ENCODE measurements at places on chromosomes 5 and 9.
A peak's percentile ranks its signal among the peaks of the same experiment; 100 is the strongest.

DNA sequence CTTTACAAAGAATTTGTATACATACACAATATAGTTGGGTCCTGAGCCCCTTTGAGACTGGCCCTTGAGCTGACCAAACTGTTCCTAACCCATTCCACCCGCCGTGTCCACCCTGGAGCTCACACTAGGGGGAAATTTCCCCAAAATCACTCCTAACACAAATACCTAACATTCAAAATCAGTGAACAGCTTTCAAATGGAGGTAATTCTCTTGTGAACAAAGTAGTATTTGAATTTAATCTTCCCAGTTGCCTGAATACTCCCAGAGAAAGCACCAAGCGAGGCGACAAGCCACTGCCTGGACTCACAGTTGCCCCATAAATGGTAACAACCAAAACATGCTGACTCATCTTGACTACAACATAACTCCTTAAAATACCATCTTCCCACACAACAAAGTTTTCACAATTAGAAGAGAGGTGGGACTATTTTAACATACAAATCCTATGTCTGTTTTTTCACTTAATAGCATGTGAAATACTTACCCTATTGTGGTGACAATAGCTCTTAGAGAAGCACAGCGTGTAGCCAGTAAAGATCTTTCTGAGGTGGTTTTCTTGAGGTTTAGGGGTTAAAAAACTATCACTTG, 31.7 kb upstream of the SCAMP1 start:
- DNase-seq: peak; percentile 28

DNA sequence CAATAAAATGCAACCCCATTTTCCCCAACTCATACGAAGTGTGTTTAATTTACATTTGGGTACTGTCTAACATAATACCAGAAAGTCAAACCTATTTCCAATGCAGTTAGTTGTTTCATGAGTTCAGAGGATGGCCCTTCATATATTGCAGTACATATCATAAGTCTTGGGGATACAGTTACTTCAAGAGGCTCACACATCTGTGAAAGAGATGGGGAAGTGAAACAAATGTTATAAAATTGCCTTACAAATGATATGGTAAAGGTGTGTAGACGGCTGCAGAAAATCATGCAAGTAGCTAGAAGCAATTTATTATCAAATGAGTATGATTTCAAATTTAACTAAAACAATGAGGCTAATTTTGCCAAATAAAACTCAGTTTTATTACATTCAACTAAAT, 219.0 kb upstream of the CDH12 start:
- no peak for DNase-seq

GRCh38 chr9:113665756-113666155, 202.2 kb downstream of the RGS3 start:
- no peak for DNase-seq

- DNase-seq: no peak
Observed at GRCh38 chr5:39720136-39720535, 295.4 kb upstream of the DAB2 start.

- DNase-seq: no peak
Observed at GRCh38 chr5:153187503-153187902, 303.0 kb upstream of the GRIA1 start.

- peak; percentile 11 for DNase-seq
Observed at GRCh38 chr5:153400931-153401330, 89.5 kb upstream of the GRIA1 start.

DNA sequence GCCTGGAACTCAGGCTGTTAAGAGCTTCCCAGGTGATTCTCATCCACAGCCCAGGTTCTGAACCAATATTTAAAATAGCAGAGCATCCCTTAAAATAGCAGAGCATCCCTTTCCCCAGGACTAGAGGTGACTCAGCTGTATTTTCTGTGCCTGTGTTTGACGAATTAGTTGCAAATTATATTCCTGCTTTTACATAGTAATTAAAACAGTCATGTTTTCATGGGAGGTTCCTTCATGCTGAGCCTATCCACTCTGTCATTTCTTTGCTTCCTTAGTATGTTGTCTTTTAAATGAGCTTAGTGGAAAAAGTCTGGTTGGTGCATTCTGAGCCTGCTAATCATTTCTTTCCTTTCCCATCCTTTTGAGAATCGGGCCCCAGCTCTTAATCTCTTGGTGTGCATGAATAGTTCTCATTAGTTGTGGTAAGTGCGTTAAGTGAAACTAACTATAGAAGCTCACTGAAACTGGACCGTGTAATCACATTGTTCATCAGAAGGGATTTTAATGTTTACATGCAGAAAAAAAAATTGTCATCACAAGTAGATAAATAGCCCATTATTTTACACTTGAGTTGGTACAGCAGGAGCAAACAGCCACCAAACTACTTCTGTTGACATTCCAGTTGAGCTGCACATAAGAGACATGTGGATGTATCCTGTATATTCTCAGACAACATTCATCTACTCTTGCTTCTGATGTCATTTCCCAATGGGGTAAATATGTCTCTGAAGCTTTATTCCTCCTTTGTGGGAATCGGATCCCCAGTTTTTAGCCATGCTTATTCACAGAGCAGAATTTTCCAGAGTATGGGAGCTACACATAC, 596.9 kb upstream of the WWC1 start:
- no peak for DNase-seq

- DNase-seq: no peak
Observed at GRCh38 chr5:32030222-32030621, 143.9 kb downstream of the GOLPH3 start.

- no peak for DNase-seq
Observed at GRCh38 chr5:73727470-73727869, 101.5 kb downstream of the ARHGEF28 start.

GRCh38 chr5:134649163-134649835, 714 bp downstream of the SEC24A start:
- DNase-seq: no peak

DNA sequence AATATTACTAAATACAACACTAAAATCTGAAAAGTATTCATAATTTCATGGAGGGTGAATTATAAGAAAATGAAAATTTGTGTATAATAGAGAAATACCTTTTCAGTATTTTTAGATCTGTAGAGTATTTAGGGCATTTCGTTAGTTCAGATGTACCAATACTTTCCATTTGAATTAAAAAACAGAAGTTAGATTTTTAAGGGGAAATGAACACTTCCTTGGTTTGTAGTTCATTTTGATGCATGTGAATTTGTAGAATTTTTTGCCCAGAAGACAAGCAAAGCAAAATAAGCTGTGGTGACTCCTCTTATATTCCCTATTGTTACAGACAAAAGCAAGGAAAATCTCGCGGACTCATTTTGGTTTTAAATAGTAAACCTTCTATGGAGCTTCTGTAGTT, 209.0 kb upstream of the RPS23 start:
- no peak for DNase-seq

DNA sequence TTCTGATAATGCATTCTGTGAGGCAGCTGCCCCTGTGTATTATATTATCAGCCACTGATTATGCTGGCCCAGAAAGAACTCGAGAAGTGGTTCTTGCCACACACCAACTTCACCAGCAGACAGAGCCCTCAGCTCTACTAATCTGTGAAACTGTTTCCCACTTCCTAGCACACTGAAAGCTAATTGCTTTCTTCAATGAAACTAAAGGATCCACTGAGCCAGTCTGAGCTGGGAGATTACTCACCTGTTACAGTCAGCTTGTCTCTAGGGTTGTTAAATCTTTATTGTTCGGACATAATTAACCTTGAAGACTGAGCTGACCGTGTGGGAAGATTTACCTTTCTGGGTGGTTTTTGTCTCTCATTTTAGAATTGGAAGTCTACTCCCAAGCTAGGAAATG, 263.2 kb downstream of the KCTD16 start:
- DNase-seq: no peak

DNA sequence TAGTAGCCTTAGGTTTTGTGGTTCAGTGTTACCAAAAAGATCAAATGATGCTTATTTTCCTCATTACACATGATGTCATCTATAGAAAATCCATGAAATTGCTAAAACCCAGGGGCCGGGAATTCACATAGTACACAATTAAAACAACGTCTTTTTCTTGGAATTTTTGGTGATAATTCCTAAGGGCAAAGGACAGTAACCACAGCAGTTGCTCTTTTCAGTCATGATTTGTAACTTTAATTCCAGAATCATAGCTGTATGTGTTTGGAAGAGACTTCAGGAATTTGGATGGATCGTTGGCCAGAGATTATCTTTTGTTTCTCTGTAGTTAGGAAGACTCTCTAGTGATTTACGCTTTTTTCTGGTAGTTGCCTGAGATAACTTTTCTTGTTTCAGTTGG, 748.7 kb downstream of the TLE4 start:
- no peak for DNase-seq

- DNase-seq: no peak
Observed at GRCh38 chr5:134140530-134141201, 26.2 kb downstream of the TCF7 start.

- DNase-seq: no peak
Observed at GRCh38 chr5:180080486-180081280, 9.1 kb upstream of the RNF130 start.

DNA sequence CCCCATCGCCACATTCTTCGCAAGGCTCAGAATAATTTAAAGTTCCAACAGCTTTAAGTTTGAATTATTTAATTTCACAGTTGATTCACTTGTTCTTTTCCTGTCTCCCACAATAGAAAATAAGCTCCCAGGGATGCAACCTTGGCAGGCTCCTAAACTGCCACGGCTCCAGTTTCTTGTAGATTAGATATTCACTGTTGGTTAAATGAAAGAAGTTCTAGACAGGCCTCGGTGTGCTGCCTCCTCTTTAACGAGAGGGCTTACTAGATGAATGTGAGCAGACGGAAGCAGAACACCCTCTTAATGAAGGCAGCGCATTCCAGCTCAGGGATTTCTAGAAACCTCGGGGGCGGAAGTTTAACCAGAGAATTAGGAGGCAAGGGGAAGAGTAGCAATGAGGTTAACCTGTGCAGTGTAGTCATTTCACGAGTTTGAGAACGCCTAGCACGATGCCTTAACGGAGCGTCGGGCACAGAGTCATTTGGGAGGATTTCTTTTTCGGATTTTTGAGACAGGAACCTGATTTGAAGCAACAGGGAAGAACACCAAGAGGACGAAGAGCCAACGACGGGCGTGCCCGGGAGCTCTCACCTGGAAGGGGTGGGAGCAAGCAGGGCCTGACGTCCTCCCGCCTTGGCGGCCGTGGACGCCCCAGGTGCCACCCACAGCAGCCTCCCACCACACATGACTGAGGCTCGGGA, 637 bp upstream of the SMC5 start:
- peak; percentile 12 for DNase-seq

DNA sequence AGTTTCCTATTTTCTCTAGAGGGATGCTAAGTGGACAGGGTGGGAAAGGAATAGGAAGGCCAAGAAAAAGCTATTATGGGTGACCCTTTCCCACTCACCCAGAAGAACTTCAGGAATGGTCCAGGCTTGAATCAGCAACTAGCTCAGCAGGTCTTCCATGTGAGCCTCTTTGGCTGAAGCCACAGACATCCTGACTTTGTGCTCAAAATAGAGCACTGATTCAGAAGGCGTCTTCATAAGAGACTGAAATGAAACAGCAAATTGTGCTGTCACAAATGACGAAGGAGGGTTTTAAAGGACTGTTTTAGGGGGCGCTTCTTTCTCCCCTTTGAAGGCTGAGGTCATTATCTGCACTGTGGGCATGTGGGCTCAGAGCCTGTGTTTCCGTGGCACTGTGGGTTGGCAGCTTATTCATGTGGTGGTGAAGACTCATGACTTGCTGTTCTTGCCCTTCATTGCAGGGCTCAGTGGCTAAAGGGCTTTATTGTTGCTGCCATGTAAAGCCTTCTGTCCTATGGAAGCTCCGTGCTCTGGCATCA, 65.8 kb upstream of the NFIL3 start:
- DNase-seq: peak; percentile 27

GRCh38 chr9:96129747-96130146, 172.2 kb downstream of the HSD17B3 start:
- no peak for DNase-seq

DNA sequence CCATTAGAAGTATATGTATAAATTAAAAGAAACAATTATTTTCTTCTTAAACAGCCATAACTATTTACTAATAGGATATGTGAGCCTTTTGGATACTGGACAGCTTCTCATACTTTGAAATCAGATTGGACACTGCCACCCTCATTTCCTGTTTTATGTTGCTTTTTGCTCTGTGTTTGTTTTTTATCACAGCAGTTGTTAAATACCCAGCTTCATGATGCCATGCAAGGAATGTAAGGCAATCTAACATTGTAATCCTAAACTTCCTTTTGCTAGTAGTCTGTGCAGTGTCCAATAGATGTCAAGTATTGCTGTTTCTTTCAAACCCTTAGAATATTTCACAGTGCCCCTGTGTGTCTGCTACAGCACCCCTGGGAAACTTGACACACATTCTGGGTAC, 56.2 kb downstream of the CNTLN start:
- peak; percentile 13 for DNase-seq

DNA sequence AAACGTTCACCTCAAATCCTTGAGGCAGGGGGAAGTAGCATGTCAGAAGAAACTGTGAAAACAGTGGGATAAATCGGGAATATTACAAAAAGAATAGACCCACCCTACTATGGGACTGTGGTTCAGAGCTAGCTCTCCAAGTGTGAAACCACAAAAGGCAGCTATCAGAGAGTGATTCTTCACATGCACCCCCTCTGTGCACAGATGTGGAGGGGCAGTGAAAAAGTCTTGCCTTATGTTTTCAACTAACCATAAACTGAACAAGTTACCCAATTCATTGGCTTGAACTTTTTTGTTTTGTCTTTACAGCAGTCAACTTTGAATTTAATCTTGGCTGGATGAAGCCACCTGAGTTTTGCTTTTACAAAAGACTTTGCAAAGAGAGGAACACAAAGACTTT, 98.8 kb upstream of the NR4A3 start:
- no peak for DNase-seq

GRCh38 chr5:108637134-108637533, 110.6 kb upstream of the FER start:
- DNase-seq: no peak

- no peak for DNase-seq
Observed at GRCh38 chr5:128636361-128636760, 98.3 kb upstream of the FBN2 start.

DNA sequence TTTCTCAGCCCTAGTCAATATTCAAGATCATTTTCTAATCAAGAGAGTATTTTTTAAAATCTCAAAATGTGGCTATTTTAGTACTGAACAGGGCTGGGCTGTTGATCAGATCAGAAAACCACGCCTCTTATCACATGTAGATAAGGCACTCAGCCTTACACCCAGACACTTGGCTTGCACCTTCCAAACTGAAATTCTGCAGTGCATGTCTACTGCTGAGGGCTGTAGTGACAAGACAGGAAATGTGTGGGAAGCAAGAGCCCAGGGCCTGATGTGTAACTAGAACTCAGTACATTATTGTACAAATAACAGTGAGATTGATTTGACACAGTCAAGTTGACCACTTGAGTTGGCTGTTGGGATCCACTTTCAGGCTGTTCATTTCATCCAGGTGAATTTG, 48.6 kb downstream of the UBE2QL1 start:
- DNase-seq: no peak

GRCh38 chr5:94503677-94504076, 114.7 kb downstream of the KIAA0825 start:
- no peak for DNase-seq

DNA sequence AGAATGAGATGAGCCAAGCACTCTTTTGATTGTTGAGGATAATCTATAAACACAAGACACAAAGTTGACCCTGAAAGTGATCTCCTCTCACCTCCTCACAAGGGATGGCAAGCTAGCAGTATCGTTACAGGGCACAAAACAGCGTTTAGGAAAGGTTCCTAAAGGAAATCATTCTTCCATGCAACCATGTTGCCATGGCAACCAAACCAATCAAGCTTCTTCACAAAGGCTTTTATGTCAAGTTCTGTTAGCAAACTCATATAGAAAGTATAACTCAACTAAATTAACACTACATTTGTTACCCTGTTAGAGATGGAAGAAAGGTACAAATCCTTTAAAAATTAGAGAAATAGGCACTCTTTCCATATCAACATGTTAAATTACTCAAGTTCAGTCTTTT, 1016.8 kb upstream of the DMAC1 start:
- DNase-seq: no peak

Data from GM04503 (cell line).